GM23338 (cell line): ENCODE measurements at places on chromosomes 5 and 9. TPM values are rescaled to one million over a fixed set of nuclear protein-coding genes. Genes with fewer than 3 reads are reported as not detected.

DNA sequence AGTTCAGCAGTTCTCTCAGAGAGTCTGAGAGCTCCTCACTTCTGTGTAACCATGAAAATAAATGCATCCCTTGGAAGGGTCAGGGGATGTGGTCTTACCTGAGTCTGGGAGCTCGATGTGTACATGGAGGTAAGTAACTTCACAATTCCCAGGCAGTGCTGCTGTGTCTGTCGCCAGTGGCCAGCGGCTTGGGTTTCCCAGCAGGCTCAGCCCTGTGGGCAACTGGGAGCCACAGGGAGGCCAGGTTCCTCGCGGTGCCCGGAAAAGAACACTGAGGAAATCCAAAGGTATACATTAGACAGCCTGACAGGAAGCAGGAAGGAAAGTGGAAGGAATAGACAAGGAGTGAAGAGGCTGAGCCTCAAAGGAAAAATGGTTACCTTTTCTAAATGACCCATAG is 62.2 kb downstream of the OSTF1 start:
- DNase-seq: no peak

DNA sequence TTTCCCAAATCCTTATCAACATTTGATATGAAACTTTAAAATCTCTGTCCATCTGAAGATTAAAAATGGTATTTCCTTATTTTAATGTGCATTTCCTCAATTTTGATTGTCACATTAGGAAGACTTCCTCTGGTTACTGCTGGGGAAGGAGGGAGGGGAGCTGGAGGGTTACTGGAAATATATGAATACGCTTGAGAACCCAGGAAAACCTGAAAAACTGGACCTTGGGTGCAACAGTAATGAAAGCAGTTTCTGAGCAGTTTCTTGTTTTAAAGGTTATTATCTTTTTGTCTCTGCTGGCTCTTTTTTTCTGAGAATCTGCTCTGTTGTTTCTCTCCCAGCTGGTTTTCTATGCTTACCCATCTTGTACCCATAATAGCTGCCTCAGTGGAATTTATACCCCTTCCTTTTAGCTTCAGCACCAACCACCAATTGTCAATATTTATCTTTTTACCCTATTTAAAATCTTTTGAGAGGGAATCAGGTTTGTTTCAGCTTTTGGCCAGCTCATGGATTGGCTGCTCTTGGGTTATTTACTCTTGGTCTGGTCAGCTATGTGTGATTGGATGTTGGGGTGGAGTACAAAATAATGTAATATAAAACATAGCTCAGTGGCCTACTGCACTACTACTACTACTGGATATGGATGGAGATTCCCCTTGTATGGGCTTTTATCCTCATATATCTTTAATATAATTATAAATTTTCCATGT is 67.4 kb downstream of the UNC13B start:
- DNase-seq: no peak

DNA sequence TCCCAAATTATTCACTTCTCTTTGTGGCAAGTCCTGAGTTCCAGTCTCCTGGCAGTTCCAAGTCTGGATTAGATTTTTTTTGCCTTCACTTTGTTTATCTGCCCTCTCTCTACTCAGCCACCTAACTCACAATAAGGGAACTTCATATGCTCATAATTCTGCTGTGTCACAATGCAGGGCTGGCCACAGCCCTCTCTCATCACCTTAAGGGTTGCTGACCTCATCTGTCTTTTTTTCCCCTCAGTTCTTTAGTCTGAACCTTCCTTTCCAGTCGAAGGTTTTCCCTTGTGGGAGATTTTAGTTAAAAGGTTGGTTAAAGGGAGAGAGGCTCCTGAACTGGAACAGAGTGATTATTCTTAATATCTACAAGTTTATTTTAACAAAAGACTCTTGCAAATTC is 4.1 kb downstream of the BAG1 start:
- DNase-seq: no peak

DNA sequence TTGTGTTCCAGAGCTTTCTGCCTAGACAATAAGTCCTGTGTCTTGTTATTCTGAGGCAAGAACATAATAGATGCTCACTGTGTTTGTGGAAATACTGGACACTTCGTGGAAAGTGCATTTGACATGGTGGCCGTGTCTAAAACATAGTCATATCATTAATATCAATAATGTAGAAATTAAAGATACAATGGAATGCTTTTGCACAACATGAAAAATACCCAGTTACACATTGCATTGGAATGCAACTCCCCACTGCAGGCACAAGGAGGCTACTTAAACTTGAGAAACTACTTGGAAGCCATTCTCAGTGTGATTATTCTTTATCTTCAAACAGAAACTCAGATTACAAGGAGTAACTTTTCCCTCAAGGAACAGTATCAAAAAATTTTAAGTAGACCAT is 145.3 kb upstream of the ZNF462 start:
- peak; percentile 28 for DNase-seq

DNA sequence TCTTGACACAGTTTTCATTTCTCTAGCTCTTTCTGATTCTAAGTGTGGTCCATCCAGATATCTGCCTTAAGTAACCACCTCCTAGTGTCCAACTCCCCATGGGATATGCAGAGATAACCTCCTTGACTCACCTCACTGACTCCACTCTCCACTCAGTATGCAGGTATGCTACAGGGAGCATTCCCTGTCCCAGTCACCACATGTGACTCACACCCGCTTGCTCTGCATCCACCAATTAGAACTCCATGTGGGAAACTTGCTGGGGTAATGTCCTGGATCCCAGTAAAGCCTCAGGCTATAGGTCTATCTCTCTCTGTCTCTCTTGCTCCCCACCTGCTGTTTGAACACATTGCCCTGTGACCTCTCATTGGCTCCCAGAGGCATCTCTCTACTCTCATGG is 563.9 kb downstream of the HTR1A start:
- peak; percentile 59 for DNase-seq

DNA sequence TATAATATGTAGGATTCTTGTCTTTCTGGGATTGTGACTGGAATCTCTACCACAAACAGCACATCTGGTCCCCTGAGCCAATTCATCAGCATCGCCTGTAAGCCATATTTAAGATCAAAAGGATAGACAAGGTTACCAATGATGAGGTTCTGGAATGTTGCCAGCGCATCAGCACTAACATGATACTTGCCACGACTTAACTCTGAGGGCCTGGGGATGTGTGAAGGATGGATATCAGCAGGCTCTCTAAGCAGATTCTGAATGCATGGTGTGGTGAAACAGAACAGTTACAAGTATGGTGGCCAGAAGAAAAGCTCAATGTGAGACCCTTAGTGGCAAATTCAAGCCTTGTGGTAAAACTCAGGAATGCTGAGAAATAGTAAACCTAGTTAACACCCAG is 143.0 kb downstream of the XRCC4 start:
- DNase-seq: peak; percentile 11

DNA sequence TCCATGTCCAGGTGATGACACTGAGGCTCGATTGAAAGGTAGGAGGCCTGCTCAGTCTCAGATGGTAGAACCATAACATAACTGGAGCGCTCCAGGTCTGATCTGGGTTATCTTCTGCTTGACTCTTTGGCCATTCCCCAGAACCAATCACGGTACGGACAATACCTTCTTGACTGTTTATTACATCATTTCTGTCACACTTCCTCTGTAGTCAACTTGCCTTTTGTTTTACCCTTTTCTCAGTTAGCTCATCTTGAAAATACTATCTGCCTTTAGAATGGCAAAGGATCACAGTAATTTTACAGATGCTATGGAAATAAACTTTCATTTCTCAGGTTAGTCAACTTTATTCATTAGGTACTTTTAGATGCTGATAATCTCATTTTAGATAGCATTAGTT is 22.4 kb downstream of the GLRA1 start:
- no peak for DNase-seq

- DNase-seq: no peak
Observed at GRCh38 chr5:56100439-56101176, 105.8 kb upstream of the IL6ST start.

GRCh38 chr9:71729816-71730526 is 38.3 kb downstream of the CEMIP2 start:
- DNase-seq: no peak

The DIPK1B gene
- total RNA-seq: 47.2 and 60.0 TPM in 2 replicates

The OR13D1 gene
- not detected in 2 replicates for total RNA-seq
